ENCODE measurements at places on chromosomes 5 and 9. TPM values are rescaled to one million over a fixed set of nuclear protein-coding genes. Genes with fewer than 3 reads are reported as not detected.

The ZNF782 gene
- total RNA-seq, result 0.60 TPM

The FBN2 gene
- total RNA-seq, result 16.2 TPM

The PAEP gene
- total RNA-seq, result not detected

The CCDC187 gene
- 0.09 TPM for total RNA-seq

The SLC34A3 gene
- not detected for total RNA-seq

The OMD gene
- 2.4 TPM for total RNA-seq

The C5orf52 gene
- total RNA-seq, result not detected

The CCL27 gene
- 0.38 TPM for total RNA-seq

The FOXD4 gene
- total RNA-seq, result 0.26 TPM

The SPATA31D1 gene
- not detected for total RNA-seq

The KLF9 gene
- 2.2 TPM for total RNA-seq

The HK3 gene
- 10.2 TPM for total RNA-seq

DNA sequence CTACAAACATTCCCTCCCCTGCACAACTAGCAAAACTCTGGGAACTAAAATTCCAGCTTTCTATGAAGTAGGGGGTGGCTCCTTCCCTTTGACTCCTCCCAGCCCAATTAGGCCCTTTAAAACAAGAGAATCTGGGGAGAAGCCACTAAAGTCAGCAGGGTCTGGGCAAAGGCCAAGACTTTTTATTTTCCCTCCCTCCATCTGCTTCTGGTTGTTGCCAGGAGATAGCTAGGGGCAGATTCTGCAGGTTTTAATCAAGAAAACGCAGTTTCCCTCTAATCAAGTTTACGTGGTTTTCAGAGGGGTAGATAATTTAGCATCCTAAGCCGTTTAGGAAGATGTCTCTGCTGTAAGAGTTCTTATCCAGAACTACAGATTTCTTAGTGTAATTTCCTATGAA lies 114.5 kb upstream of the CDH6 start:
- no peak for DNase-seq

GRCh38 chr9:6024035-6024554 lies 8.7 kb upstream of the RANBP6 start:
- no peak for DNase-seq

- DNase-seq, result no peak
These were observed 146.1 kb downstream of the MAST4 start for GRCh38 chr5:66742083-66742895.

DNA sequence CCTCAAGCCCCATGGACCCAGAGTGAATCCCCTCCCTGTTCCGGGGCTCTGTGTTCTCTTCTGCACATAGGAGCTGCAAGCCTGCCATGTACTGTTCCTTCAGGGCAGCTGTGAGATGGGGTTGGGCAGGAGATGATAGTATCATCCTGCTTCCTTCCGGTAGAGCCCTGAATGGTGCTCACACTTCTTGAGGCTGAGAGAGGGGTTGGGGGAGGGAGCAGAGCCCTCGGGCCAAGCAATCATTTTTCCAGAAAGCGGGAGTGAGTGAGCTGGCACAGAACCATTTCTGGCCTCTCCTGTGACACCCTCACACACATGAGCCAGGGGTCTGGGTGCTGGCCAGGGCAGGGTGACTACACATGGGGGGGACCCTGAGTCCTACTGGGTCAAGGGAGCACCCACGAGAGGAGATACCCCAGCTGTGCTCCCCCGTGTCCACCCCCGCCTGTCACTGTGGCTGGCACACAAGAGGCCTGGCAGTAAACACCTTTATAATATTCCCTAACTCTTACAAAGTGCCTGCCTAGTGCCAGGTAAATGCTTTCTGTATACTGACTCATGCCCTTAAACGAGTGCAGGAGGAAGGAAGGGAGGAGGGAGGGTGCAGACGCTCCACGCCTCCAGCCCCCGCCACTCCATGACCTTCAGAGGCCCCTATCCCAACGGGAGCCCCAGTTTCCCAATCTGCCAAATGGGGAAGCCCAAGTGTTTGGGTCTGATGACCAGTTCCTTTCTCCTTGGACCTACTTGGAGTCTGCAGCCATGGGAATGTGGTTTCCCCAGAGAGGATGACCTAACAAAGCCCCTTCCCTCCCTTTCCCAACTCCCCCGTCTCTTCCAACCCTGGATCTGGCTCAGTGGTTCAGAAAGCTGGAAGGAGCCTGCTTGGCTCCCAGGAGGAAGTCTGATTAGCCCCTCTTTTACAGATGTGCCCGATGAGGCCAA lies 15.5 kb downstream of the AKNA start:
- no peak for DNase-seq

DNA sequence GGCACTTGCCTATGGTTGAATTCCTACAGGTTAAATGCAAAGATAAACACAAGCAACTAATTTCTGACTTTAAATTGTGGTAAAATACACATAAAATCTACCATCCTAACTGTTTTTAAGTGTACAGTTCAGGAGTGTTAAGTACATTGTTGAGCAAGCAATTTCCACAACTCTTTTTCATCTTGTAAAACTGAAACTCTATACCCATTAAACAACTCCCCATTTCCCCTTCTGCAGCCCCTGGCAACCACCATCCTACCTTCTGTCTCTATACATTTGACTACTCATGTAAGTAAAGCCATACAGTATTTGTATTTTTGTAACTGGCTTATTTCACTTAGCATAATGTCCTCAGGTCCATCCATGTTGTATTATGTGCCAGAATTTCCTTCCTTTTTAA lies 38.5 kb upstream of the STX17 start:
- no peak for DNase-seq

DNA sequence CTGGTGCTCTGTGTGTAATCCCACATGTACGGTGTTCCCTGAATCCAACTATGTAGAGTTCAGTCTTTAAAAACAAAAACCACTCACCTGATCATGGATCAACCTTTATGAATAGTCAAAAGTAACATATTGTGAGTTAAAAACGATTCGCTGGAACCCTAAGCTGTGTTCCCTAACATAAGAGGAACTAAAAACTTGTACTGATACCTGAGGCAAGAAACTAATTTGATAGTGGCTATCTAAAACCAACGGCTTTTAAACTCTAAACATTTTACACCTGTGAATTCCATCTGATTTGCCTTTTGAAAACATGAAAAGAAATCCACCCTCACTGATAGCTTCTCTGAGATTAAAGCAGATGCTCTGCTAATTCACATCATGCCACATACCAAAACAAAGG lies 101.5 kb downstream of the DEPDC1B start:
- DNase-seq, result no peak

DNA sequence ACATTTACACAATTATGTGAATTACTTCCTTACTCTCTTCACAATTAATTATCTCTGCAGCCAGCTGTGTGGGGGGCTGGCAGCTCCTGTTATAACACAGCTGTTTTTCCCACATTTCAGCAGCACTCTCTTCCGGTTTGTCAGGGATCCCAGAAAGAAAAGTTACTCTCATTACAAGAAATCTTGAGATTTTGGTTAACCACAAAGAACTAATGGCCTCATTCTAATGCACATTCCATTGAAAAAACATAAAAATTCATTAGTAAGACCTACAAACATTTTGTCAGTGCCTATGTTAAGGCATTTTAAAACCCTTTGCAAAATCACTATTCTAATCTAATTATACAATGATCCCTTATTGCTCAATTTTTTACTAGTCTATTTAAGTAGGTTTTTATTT lies 64.1 kb downstream of the PDE4D start:
- no peak for DNase-seq

- peak; percentile 61 for DNase-seq
These were observed 4.5 kb downstream of the TTC23L start for GRCh38 chr5:34843497-34843896.

DNA sequence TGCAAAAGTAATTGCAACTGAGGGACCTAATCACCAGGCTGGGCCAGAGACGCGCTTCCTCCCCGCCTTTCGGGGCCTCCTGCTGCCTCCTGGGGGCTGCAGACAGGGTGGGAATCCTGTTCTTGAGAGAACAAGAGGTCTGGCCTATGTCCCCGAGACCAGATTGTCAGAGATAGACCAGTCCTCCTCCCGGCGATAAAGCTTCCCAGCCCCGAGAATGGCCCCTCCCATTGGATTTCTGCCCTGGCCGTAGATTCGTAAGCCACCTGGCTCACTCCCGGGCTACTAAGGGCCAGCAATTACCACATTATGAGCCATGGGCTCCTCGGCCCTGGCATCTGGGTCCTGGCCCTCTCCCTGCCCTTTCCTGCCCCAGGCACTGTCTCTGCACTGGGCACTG lies 70.4 kb downstream of the HRH2 start:
- no peak for DNase-seq

- no peak for DNase-seq
These were observed 181.7 kb downstream of the CDK5RAP2 start for GRCh38 chr9:120398286-120398685.

DNA sequence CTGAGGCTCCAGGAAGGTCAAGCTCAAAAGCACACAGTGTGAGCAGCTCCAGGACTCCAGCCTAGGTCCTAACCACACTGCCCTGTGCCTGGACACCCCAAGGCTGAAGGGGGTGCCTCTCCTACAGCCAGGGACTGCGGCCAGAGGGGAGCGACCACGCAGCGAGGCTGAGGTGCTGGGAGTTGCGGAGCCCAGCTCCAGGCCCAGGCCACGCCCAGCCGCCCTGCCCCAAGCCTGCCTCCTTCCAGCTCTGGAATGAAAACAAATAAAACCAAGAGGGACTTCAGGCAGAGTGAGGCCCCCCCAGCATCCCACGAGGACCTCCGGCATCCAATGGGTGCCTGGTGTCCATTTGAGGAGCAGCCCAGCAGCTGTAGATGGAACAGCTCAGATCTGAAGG lies 15.2 kb downstream of the VAV2 start:
- no peak for DNase-seq

- no peak for DNase-seq
These were observed 18.6 kb downstream of the ARPC5L start for GRCh38 chr9:124880501-124880900.

- no peak for DNase-seq
These were observed 120.4 kb upstream of the CDH9 start for GRCh38 chr5:27158775-27159174.

- no peak for DNase-seq
These were observed 178.9 kb downstream of the MSX2 start for GRCh38 chr5:174903172-174903732.

- no peak for DNase-seq
These were observed 126.8 kb upstream of the DMRT1 start for GRCh38 chr9:714675-715074.

DNA sequence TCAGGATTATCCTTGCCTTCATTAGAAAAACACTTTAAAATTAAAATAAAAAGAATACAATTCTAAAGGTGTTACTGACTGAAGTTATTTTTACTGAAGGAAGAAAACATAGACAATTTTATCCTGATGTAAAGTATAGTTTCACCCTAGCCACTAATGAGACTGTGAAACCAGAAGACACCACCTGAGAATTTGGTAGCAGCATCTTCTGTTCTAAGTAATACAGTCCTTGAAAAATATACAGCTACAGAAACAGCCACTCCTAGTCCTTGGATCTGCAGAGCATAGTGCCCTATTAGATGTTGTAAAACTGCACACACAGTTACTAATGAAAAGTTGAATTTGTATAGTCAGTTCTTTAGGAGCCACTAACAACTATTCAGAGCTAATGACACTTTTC lies 377.7 kb downstream of the PRR16 start:
- no peak for DNase-seq

- DNase-seq, result no peak
These were observed 16.4 kb downstream of the PPP3R2 start for GRCh38 chr9:101578378-101578777.

DNA sequence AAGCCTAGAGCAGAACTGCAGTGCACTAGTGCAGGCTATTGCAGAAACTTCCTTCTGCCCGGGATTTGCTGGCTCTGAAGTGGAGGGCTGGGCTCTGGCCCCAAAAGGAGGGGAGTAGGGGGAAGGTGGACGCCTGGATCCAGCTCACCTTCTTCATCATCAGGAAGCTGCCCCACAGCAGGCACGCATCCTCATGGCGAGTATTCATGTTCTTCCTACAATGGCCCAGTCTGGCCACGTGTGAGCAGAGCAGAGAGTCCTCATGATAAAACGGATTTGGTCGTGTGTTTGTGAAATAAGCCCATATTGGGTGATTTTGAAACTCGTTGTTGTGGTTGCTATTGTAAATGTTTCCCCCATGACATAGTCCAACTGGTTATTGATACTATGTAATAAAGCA lies 8.2 kb upstream of the GLIPR2 start:
- DNase-seq, result no peak

DNA sequence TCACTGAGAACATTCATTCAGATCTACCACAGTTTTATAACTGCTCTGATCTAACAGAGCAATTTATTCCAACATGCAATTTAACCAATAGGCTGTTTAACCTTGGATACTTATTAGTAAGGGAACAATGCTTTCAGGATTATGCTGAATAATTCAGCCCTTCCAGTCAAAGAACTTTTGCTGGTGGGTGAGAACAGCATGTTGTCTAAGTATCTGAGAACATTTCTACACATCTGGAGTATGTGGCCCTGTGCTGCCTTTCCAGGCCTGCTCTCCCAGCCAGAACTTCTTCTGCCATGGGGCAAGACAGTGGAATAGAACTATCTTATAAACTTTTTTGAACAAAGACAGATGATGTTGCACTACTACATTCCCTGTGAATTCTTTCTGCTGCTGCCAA lies 55.8 kb downstream of the NFIB start:
- no peak for DNase-seq

DNA sequence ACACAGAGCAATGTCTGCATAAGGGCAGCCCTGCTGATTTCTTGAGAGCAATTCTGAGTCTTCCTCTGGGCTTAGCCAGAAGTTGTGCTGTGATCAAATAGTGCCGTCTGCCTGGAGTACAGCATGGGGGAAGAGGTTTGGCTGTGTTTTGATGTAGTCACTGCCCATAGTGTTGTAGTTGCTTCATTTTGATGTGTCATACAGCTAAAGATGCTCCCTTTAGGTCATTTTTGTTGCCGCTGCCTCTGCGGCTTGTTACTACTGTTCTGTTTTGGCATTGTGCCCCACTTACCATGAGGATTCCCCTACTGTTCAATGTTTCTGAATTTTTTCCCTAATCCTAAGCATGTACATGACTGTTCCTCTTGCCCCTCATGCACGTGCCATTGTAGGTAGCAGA lies 23.0 kb downstream of the SLC36A1 start:
- DNase-seq, result peak; percentile 10

DNA sequence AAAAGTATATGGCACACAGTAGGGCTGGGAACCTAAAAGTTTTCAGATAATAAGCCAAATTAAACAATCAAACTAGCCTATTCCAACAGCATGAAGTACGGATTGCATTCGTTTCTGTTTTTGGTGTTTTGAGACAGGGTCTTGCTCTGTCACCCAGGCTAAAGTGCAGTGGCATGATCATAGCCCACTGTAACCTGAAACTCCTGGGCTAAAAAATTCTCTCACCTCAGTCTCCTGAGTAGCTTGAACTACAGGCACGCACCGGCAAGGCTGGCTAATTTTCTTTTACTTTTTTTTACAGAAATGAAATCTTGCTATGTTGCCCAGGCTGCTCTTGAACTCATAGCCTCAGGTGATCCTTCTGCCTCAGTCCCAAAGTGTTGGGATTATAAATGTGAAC lies 5.2 kb downstream of the RFX3 start:
- DNase-seq, result no peak

DNA sequence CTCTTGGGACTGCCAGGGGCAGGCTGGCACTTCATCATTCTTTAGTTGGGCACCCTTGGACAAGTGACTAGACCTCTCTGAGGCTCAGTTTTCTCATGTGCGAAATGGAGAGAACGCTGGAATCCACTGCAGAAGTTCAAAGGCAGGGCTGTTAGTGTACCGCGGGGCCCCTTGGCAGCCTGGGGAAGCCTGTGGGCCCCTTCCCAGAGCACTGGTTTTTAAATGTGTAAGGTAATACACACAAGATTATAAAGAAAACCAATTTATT lies 209.5 kb upstream of the MVB12B start:
- no peak for DNase-seq

- no peak for DNase-seq
These were observed 14.9 kb downstream of the SFXN1 start for GRCh38 chr5:175493260-175493659.
